ENCODE measurements at places on chromosomes 2 and 18.

DNA sequence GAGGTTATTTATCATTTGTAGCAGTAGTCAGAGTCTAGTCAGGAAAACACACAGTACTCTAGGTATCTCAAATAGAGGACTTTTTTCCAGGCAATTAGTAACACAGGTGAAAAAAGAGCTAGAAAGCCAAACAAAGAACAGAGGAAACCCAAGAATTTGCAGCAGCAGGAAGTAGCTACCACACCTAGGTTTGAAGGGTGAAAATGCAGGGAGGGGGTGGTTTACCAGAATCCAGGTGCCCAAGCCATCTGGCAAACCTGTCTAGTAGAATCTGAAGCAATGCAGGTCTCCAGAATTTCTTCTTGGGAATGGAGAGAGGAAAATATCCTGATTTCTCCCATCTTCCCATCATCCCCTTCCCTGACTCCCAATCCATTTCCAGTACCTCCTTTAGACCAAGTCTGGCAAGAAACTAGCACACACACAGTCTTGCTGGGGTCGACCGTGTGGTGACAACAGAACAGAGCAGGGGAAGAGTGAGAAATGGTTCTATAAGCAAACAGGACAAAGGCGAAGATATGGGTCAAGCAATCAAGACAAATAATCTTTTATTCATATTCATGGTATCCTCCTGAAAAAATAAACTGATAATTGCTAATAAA, 231.9 kb upstream of the MMADHC start:
- DNase-seq, result no peak

DNA sequence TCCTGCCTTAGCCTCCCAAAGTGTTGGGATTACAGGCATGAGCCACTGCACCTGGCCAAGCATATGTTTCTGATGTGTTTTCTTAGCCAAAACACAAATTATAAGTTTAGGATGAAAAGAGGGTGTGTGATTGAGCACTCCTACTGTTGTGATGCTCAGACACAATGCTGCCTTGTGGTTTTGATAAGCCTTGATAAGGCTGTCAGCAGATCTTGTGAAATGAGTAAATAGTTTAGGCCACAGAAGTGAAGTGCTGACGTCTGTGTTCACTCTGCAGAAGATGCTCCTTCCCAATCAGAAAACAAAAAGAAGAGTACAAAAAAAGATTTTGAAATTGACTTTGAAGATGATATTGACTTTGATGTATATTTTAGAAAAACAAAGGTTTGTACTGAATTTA, 24.3 kb downstream of the NCAPH start:
- DNase-seq, result no peak

DNA sequence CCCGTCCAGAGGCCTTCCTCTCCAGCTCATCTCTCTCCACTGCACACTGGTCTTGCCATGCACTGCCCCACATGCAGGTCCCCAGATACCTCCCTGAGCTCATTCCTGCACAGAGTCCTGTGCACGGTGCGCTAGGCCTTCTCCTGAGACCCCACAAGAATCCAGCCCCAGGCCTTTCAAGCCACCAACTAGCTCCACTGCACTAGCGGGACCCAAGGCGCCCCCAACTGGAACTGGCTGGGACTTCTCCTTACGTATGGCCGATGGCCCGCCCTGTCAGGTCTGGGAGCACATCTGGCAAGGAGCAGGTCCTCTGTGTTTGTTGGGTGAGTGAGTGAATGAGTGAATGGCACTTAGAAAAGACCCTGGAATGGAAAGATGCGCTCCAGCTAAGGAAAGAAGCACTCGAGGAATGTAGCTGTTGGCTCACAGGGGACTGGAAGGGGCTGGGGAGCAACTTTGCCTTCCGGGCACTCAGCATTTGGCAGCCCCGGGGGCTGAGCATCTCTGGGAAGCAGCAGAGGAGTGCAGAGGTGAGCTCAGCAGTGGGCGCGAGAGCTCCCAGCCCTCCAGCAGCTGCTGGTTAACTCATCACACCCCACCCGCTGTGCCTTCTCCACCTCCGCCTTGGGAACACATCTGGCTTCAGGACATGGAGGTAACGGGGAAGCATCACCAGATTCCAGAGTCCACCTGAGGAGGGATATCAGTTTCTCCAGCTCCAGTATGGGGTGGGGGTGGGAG, 223.1 kb downstream of the GLI2 start:
- DNase-seq, result no peak

DNA sequence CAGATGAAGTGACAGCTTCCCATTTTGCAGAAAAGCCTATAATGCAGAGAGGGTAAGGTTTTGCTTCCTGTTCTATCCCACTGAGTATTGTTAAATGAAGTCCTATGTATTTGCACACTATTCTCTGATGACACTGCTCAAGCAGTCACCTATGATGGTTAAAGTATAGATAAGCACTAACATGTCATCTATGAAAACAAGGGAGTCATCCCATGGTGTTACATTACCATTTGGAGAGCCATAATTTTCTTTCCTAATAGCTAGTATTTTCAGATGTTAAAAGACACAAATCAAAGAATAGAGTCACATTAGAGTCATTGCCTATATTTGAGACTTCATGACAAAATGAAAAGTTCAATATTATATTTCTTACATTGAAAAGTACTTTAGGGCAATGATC, 42.8 kb upstream of the GRB14 start:
- no peak for DNase-seq
